Left ventricle myocardium superior (tissue), 1 donor: ENCODE measurements at places on chromosomes 3 and 15.

- DNase-seq, result no peak
Observed at GRCh38 chr3:171199473-171199829, 172.9 kb upstream of the SLC2A2 start.

GRCh38 chr3:31067004-31067403, 172.5 kb upstream of the GADL1 start:
- DNase-seq, result no peak

DNA sequence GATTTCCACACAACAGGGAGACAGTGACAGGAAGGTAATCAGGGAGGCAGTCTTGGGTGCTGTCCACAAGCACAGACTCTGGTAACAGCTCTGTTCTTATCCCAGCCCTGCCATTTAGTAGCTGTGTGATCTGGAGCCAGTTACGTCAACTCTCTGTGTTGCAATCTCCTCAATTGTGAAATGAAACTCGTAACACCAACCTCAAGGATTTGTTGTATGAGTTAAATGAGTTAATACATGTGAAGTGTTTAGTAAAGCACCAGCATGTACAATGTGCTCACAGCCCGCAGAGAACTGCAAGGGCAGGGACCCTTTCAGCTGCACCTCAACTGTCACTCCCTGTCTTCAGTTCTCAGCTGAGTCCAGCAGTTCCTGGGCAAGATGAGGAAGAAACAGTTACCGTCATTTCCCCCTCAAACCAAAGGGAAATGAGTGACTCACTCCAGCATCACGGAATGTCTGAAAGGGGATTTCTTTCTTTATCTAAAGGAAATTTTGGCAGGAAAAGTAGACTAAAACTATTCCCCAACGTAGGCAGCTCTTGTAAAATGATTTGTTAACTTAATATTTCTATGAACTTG, 39.9 kb upstream of the MB21D2 start:
- peak; percentile 38 for DNase-seq

DNA sequence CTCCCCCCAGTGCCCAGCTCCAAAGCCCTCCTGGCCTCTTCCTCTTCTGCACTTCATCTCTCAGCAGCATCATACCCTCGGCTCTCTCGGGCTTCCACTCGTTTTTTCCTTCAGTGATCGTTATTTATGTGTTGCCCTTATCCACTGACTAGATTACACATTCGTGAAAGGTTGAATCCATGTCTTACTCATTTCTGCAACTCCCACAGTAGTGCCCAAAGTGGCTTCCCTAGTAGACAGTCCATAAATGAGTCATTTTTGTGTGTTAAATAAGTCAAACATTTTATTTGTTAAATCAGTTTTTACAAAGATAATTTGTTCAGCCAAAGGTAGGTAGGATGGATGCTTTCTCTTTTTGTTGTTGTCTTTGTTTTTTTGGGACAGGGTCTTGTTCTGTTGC, 87.4 kb downstream of the CRTC3 start:
- no peak for DNase-seq

DNA sequence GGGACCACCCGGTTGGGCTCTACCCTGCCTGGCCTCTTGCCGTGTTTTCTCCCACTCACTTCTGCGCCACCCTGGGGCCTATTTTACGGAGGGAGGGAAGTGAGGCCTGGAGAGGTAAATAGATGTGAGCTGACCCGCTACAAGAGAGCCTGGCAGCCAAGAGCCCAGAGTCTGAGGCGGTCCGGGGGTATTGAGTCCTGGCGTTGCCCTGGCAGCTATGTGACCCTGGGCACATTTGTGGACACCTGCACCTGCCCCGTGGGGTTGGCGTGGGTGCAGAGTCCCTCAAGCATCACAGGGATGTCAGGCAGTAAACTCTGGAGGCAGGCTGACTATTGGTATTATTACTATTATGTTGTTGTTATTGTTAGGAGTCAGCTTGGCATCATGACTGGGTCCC, 85.7 kb downstream of the FBLN2 start:
- no peak for DNase-seq
